H9 (cell line): ENCODE measurements at places on chromosomes 12 and 14.

GRCh38 chr12:71691504-71692129, 5.7 kb downstream of the TMEM19 start:
- DNase-seq = no peak

- no peak for DNase-seq
Measured at GRCh38 chr14:102418853-102419240, 56.1 kb downstream of the TECPR2 start.

DNA sequence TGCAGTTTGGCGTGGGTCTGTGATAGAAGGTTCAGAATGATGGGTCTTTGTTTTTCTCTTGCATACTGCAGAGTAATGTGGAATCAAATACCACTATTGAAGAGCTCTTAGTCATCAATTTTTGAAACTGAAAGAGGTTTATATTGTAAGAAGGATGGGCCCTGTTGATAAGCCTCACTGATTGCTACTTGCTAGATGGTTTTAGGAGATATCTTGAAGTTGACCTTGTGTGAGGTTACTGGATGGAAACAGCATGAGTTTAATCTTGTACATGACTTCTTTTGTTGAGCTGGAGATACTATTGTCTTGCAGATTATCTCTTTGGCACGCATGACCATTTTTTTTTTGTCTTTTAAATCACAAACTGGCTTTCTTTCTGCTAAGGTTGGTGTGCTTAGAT, 13.8 kb downstream of the BICD1 start:
- DNase-seq = peak; percentile 4

DNA sequence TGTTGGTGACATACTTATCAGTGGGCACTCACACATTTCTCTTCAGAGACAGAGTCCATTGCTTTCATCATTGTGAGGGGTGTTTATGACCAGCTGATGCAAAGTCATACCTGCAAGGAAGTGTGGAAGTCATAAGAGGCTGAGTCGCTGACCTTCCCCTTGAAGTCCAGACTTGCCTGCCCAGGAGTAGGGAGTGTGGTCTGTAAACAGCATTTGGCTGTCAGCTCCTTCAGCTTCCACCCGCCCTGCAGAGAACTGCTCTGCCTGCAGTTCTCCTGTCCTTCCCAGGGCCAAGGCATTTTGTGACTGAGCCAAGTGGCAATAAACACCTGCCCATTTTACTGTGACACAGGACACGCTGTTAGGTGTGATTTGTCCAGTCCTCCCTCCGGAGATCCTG, 801.3 kb downstream of the BCL11B start:
- DNase-seq = no peak

DNA sequence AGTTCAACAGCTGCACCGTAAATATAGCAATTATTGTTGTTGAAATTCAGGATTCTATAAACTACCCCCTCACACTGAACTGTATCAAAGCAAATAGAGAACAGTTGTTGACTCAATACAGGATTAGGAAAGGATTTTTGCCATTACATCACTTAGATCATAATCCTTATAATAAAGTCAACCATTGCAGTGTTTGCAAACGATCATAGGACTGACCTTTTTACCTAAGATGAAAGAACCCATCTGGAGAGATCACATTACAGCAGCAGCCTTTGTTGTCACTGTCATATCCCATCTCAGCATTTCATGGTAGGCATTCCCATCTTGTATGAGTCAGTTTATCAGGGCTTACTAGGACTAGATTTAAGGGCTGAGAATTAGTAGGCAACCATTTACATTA, 96.1 kb downstream of the IPO8 start:
- no peak for DNase-seq

DNA sequence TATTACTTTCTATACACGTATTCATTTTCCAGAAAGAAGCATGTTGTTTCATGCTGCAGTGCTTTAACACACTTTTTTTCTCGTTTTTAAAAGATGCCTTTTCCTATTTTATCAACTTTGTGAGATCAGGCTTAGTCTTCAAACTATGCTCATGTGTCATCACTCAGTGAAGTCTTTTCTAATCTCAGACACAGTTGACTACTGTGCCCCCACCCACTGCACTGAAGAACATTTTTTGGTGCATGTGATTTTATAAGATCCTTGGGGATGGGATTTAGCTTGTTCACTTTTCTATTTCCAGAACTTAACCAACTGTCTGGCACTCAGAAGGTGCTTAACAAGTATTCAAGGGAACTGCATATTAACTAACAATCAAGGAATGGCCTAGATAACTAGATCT, 85.5 kb downstream of the CDK17 start:
- DNase-seq = no peak

DNA sequence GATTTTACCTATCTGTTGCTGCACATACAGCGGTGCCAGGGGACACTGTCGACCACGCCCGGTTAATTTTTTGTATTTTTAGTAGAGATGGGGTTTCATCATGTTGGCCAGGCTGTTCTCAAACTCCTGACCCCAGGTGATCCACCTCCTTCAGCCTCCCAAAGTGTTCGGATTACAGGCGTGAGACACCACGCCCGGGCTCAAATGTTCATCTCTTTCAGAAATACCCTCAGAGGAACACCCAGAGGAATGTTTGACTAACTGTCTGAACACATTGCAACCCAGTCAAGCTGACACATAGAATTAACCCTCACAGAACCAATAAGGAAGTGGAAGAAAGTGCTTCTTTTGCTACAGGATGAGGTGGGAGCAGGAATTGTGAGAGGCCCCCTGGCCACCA, 15.0 kb upstream of the ETFBKMT start:
- no peak for DNase-seq

DNA sequence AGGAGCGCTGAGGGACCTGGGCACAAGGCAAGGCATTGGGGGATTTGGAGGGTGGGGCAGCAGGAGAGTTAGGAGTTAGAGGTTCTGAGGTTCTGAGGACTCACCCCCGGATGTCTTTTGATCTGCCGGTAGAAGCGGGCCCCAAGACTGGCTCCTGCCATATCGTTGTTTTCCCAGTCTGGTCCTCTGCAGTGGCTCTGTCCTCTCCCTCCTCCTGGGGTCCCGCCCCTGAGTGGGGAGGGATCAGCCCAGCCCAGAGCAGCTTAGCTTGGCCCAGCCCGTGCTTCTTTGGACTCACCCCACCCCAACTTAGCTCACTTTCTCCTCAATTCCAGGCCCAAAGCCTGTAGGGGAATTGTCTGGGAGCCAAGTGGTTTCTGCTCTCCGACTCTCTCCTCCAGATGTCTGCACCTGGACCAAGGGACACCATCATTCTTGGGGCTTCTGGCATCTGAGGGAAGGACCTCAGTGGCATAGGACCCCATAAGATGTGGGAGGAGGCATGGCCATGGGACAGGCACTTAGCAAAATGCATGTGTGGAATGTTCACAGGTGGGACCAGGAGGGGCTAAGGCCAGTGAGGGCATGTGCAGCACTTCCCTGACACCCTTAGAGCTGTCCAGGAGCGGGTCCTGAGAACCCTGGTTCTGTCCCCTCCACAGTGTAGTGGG, 7.5 kb downstream of the SHMT2 start:
- peak; percentile 44 for DNase-seq

- DNase-seq = no peak
Measured at GRCh38 chr12:62332598-62332997, 72.4 kb downstream of the USP15 start.

GRCh38 chr12:118319627-118320026, 53.1 kb downstream of the TAOK3 start:
- no peak for DNase-seq

DNA sequence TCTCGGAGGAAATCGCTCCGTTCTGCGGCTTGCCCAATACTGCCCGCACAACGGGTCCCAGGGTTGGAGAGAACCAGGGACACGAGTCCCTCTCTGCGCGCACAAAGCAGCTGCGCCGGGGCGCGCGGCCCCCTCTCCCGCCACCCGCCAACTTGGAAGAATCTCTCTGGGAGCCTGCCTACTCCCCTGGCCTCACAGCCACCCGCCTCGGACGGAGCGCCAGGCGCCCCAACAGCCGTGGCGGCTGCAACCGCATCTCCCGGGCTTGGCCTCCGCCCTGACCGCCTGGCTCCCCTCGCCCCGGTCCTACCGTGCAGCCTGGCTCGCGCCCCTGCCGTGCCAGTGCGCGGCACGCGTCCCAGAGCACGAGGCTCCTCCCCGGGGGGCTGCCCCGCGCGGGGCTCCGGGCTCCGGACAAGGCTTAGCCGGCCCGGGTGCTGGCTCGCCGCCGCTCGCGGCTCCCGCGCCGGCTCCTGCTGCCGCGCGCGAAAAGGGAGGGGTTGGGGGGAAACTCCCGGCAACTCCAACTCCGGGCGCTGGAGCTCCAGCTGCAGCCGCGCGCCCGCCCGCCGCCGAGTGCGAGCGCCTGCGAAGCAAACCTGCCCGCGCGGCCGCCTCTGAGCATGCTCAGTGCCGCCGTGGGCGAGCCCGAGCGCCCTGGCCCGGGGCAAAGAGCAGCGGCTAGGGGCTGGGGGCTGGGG, at the start of gene STXBP6:
STXBP6 (minus strand) TSS at position 580 of the 701 bp plus-strand sequence. CDS start 75,329 bp downstream, outside the sequence.
- DNase-seq = peak; percentile 68

DNA sequence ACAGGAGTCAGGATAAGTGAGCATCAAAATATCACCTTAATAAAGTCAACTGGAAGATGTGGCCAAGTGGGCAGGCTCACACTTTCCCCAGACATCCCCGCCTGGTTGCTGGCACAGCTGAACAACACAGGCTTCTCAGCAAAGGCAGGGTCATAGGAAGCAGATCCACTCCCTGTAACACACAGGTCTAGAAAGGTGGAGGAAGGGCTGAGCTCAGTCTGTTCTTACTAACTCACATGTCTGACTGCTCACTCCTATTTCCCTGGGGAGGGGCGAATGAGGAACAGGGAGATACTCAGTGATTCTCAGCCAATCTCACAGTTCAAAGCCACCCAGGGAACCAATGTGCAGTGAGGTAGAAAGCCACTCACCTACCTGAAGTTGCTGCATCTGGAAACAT, 45.0 kb upstream of the AMN1 start:
- DNase-seq = no peak

- no peak for DNase-seq
Measured at GRCh38 chr12:47449797-47450196, 256.0 kb downstream of the RPAP3 start.

DNA sequence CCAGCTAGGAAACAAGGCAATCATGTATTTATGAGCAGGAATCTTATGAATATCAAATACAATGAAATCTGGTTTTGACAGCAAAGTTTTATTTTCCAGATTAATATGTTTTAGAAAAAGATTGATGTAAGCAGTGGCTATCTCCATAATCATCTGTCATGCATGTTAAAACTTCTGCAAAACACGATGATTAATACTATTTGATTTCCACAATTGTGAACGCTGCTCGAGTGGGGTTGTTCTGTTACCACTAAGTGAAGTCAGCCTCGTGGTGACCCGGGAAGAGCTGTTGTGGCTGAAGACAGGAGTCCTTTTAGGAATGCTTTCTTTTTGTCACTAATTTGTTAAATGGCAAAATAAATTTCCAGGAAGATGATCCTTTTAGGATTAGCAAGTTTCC, 9.4 kb downstream of the CFAP251 start:
- no peak for DNase-seq

- DNase-seq = no peak
Measured at GRCh38 chr12:120049426-120049825, 60.4 kb downstream of the BICDL1 start.

DNA sequence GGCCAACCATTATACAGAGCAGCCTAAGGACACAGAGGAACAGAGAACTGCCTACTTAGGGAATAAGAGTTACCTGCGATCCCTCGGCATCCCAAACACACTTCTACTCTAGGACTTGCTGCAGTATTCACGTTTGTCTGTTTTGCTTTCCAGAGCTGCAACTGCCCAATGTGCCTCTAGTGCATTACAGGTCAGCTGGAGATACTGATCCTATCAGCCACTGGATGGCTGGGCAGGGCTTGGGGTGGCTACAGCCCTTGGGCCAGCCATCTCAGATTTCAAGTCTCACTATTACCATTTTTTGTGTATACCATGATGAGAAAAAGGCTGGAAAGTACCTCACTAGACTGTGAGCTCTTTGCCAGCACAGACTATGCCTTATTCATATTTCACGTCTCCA, 4.6 kb downstream of the ARF3 start:
- DNase-seq = no peak

GRCh38 chr14:52046376-52046917, 22.4 kb downstream of the NID2 start:
- no peak for DNase-seq

- DNase-seq = no peak
Measured at GRCh38 chr12:92384571-92384970, 238.9 kb upstream of the BTG1 start.

DNA sequence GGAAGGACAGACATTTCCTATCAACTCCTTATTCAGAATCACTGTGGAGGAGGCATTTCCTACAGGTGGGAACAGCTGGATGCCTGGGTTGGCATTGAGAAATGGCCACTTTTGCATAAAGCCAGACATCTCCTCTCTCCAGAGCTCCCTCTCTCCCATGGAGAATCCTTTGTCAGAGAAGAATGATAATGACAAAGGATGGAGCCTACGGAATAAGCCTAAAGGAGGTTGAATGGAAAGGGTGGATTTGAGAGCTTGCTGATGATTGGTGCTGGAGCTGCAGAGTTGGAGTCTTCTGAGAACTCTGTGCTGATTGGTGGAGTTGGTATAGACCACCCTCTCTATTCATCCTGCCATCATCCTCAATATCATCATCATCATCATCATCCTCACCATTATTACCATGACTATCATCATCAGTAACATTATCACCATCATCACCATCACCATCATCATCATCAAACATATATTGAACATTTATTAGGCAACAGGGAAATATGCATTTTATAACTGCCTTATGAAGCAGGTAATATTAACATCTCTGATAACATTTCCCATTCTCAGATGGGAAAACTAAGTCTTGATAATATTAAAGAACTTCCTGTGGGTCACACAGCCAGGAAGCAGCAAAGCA, 89.2 kb upstream of the HSPB8 start:
- DNase-seq = peak; percentile 85

DNA sequence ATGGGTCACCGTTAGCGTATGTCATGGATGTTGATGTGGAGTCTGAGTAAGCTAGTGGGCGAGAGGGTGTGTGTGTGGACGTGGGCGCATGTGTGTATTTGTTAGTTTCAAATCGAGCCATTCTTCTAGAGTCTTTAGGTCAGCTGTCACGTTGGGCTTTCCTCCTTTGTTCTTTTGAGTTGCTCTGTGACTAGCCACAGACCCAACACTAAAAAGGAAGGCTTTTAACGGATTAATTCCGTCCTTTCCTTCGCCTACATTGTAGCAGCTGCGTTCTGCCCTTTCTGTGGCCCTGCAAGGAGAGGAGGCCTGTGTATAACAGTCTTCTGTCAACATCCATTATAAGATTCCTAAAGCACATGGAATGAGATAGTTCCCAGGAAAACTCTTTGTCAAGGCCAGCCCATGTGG, 117.2 kb upstream of the DNM1L start:
- no peak for DNase-seq

DNA sequence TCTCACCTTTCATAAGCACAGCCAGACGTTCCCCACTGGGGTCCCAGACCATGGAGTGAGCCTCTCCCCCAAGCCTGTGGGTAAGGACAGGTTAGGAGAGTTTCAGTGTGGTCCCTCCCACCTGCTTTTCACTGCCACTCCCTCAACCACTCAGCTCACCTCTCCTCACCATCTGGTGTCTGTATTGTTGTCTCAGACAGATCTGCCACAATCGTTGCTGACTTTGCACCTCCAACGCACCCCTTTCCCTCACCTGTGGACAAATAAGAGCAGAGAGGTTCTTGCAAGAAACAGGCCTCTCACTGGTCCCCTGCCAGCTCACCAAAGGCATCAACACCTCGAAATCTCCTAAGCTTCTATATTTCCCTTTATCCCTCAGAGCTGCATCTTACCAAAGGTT, 8.8 kb downstream of the MYG1 start:
- DNase-seq = no peak

- DNase-seq = no peak
Measured at GRCh38 chr14:35687335-35687939, 121.7 kb downstream of the RALGAPA1 start.
